SJSA1 (cell line): ENCODE measurements at places on chromosomes 6 and 20. TPM values are rescaled to one million over a fixed set of nuclear protein-coding genes. Genes with fewer than 3 reads are reported as not detected.

SLC17A2 gene
- total RNA-seq = not detected in 2 replicates

IL20RA gene
- total RNA-seq = not detected in 2 replicates

TTBK1 gene
- total RNA-seq = not detected in 2 replicates

MATN4 gene
- 0.50 TPM in 1 of 2 replicates, not detected in the other for total RNA-seq

RPP21 gene
- 41.0 and 137 TPM in 2 replicates for total RNA-seq

VSX1 gene
- total RNA-seq = not detected in 2 replicates

RTN4IP1 gene
- 9.1 and 12.8 TPM in 2 replicates for total RNA-seq

UST gene
- 6.7 and 7.6 TPM in 2 replicates for total RNA-seq

SDC4 gene
- 105 and 107 TPM in 2 replicates for total RNA-seq

FABP7 gene
- not detected in 2 replicates for total RNA-seq

ATP9A gene
- total RNA-seq = 3.2 and 5.9 TPM in 2 replicates

GPLD1 gene
- total RNA-seq = 0.34 and 0.74 TPM in 2 replicates

ZNF391 gene
- 0.63 TPM in 1 of 2 replicates, not detected in the other for total RNA-seq

DNA sequence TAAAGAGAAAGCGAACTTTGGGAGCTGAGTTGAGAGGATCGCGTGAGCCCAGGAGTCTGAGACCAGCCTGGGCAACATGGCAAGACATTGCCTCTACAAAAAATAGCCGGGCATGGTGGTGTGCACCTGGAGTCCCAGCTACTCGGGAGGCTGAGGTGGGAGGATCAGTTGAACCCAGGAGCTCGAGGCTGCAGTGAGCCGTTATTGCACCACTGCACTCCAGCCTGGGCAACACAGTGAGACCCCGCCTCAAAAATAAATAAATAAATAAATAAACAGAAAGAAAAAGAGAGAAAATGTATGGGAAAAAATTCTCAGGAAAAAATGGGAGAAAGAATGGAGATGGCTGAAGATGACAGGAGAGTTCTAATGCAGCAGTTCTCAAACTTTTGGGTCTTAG is 2.5 kb downstream of the C20orf202 start:
- H3K4me1 ChIP-seq = no peaks in the 10 kb centered on the region
- DNase-seq = no peak
- H3K36me3 ChIP-seq = no peaks in the 10 kb centered on the region
- H3K27ac ChIP-seq = no peak overlapping the region

DNA sequence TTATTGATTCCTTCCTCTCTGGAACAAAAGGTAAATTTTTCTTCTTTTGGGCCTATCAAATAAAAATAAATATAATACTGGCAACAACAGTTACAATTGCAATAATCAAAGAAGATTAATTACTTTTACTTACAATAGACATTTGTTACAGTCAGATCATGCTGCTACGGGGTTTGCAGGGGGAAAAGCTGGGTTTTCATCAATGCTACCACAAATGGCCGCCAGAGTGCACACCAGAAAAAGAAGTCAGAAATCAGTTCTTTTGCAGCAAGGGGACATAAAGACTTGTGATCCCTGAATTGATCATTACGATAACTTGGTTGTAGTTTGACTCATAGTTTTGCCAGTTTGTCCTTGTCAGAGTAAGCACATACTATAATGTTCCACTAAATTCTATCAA is 714.5 kb upstream of the EYS start:
- DNase-seq = no peak
- no peaks in the 10 kb centered on the region for H3K4me1 ChIP-seq
- no peaks in the 10 kb centered on the region for H3K36me3 ChIP-seq
- H3K27ac ChIP-seq = no peak overlapping the region
- no peaks in the 10 kb centered on the region for H3K27me3 ChIP-seq
- H3K4me3 ChIP-seq = no peak overlapping the region

DNA sequence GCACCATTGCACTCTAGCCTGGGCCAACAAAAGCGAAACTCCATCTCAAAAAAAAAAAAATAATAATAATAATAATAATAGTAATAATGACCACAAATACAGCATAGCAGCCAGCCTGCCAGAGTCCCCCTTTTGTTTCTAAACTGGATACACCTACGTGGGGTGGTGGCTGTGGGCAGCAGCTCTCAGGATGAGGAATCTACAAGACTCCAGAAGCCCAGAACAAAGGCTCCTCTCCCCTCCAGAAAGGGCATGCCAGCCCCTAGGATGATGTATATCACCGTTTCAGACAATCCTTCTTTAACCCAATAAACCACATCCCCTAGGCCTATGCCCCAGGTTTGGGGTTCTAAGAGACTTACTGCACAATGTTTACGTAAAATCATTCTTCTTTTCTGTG is 155.9 kb downstream of the QRSL1 start:
- DNase-seq = no peak
- no peaks in the 10 kb centered on the region for H3K4me1 ChIP-seq
- no peaks in the 10 kb centered on the region for H3K36me3 ChIP-seq
- no peak overlapping the region for H3K27ac ChIP-seq
- H3K27me3 ChIP-seq = no peaks in the 10 kb centered on the region

DNA sequence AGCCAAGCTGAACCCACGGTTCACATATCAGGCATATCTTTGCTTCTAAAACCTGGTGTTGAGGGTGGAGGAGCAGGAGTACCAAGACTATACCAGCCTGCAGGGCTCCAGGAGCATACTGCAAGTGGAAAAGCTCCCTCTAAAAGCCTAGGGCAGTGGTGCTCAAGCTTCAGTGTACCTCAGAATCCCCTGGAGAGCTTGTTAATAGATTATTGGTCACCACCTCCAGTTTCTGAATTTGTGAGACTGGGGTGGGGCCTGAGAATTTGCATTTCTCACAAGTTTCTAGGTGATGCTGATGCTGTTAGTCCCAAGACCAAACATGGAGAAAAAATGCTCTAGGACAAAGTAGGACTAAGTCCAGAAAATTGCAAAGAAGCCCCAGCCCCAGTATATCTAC is 65.4 kb downstream of the FILIP1 start:
- DNase-seq = no peak
- no peaks in the 10 kb centered on the region for H3K27me3 ChIP-seq
- H3K4me1 ChIP-seq = peaks cover 18% of the 10 kb centered on the region
- no peaks in the 10 kb centered on the region for H3K36me3 ChIP-seq

DNA sequence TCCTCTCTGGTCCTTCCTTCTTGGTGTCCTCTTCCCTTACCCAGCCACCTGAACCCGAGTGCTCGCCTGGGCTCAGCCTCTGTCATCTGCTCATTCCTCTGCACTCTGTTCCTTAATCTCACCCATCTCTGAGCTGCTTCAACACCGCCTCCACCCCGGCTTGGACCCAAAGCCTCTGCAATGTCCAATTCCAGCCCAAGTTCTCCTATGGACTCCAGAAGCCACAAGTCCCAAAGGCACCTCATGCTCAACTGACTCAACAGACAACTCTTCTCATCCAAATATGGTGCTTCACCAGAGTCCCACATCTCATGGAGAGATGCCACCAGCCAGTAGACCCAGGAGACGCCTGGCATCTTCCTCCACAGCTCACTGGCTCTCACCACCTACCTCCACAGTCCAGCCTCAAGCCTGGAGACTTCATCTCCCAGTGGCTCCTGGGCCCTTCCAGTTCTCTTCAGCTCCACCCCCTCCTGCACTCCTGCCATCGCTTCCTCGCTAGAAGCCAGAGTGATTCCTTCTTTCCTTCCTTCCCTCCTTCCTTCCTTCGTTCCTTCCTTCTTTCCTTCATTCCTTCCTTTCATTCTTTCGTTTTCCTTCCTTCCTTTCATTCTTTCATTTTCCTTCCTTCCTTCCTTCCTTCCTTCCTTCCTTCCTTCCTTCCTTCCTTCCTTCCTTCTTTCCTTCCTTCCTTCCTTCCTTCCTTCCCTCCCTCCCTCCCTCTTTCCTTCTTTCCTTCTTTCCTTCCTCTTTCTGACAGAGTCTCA is 40.9 kb upstream of the NNAT start:
- no peak overlapping the region for H3K4me3 ChIP-seq
- no peak overlapping the region for H3K27ac ChIP-seq
- no peaks in the 10 kb centered on the region for H3K36me3 ChIP-seq
- peaks cover 26% of the 10 kb centered on the region for H3K27me3 ChIP-seq
- H3K4me1 ChIP-seq = no peaks in the 10 kb centered on the region
- no peak for DNase-seq

DNA sequence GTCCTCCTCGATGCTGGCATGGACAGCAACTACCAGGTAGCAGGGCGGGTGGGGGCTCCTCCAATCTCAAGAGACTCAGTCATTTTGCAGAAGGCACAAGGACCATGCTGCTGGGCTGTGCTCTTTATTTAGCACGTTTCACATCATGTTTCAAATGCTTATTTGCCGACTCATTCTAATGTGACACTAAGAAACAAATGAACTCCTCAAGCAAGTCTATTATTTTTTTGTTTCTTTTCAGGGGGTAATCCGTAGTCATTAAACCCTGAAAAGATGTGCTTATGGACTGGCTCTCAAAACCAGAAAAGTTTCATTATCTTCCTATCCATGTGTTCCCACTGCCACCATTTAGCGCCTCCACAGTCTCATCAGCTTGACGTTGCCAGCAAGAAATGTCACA is 92.9 kb downstream of the ANKS1A start:
- H3K4me3 ChIP-seq = no peak overlapping the region
- no peak overlapping the region for H3K27ac ChIP-seq
- H3K27me3 ChIP-seq = no peaks in the 10 kb centered on the region
- H3K36me3 ChIP-seq = peaks cover 19% of the 10 kb centered on the region
- peaks cover 12% of the 10 kb centered on the region; the same call in 1 of the 2 replicates for H3K4me1 ChIP-seq
- no peak for DNase-seq

DNA sequence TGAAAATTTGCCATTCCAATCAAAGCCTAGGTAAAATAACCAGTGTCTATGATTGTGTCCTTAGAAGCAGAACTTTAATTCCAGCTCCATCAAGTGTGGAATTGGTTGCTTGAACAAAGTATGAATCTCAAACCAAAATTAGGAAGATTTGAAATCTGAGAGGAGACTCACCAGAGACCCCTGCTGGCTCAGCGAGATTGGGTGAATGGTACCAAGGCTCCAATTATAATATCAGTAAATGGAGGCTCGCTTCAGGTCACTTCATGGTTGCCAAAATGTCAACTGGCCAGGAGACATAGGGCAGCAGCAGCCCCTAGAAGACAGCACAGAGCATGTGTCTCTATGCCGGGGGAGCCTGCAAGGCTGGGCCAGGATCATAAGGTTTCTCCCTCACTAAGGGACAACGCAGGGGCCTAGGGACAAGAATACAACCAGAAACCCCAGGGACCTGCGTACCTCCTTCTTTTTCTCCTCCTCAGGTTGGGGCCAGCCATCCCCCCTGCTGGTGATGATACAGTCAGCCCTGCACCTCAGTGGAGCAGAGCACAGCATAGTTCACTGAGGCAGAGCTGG is 14.0 kb downstream of the RBL1 start:
- H3K4me1 ChIP-seq = peaks cover 3% of the 10 kb centered on the region; the same call in 1 of the 2 replicates
- no peak overlapping the region for H3K4me3 ChIP-seq
- no peak overlapping the region for H3K27ac ChIP-seq

DNA sequence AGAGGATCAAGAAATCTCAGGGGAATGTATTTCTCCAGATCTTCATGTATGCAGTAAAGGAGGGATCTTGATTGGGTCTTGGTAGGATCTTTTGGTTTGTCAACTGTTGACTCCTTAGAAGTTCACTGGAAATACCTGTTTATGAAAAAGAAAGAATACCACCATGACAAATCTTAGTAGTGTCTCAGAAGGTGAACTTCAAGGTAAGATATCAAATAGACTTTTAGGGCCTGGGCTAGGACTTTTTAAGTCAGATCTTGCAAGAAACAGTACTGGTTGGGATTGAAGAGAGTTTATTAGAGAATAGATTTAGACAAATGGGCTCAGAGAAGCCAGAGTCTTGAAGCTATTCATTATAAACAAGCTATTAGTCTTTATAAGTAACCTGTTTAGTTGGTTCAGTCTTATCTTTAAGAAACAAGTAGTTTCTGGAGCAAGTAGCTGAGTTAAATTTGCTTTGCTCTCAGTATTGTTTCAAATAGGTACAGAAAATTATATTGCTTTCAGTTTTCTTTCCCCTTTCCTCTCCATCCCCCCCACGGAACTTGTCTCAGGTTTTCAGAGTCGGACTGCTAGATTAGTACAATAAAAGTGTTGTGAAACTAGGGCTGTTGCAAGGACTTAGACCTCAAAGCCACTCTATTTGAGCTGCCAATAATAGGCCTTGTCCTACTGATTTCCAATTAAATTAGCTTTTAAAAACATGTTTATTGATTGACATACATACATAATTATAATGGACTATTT is 529.1 kb upstream of the CITED2 start:
- no peaks in the 10 kb centered on the region for H3K36me3 ChIP-seq
- H3K4me1 ChIP-seq = no peaks in the 10 kb centered on the region
- H3K4me3 ChIP-seq = no peak overlapping the region
- DNase-seq = no peak

GRCh38 chr6:107692351-107692750 is 131.8 kb downstream of the SCML4 start:
- no peak overlapping the region for H3K4me3 ChIP-seq
- no peak overlapping the region for H3K27ac ChIP-seq
- H3K27me3 ChIP-seq = no peaks in the 10 kb centered on the region

DNA sequence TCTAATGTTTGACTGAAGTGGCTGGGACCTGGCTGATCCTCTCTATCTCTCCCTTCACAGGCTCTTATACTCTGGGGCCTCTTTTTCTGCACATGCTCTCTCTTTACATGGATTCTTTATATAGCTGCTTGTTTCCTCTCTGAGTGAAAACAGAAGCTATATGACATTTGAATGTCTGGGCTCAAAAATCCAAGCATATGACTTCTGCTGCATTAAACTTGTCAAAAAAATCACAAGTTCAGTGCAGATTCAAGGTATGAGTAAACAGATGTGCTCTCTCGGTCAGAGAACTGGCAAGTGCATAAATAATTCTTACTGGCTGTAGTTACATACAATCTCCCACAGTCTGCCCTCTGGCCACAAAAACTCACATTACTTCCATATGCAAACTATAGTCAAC is 96.6 kb downstream of the LCA5 start:
- no peaks in the 10 kb centered on the region for H3K36me3 ChIP-seq
- H3K27ac ChIP-seq = no peak overlapping the region
- H3K4me3 ChIP-seq = no peak overlapping the region
- no peak for DNase-seq
- H3K4me1 ChIP-seq = no peaks in the 10 kb centered on the region
- no peaks in the 10 kb centered on the region for H3K27me3 ChIP-seq

GRCh38 chr6:80607811-80608391 is 501.4 kb downstream of the BCKDHB start:
- no peaks in the 10 kb centered on the region for H3K27me3 ChIP-seq
- DNase-seq = peak; percentile 81
- peaks cover 52% of the 10 kb centered on the region for H3K4me1 ChIP-seq
- H3K4me3 ChIP-seq = no peak overlapping the region
- peaks cover 3% of the 10 kb centered on the region; the same call in 1 of the 2 replicates for H3K36me3 ChIP-seq

DNA sequence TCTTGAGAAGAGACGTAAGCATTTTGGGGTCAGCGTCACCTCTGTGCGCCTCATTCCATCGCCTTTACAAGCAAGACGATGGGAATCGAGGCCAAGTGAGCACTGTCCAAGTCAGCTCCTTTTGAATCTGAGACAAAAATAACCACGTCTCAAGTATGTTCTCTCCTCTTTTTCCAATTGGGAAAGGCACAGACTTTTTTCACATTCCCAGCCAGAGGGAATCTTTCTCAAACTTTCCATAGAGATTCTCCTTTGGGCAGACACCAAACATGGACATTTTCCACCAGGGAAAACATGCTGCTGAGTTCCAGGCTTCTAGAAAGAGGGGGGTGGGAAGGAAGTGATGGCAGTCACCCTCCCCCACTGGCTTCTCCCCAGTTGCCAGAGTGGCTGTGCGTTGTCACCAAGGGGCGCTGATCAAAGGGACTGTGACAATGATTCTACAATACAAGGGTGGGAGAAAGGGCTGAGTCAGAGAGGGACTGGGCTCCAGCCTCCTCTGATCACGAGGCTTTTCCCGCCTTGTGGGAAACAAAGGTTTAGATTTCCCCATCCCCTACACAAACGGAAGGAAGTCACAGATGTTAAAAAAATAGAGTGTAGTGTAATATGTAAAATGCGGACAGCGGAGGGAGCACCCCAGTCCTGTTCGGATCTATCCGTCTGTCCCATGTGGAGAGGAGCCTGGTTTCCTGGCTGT is 281.9 kb upstream of the RNF24 start:
- H3K4me1 ChIP-seq = peaks cover 7% of the 10 kb centered on the region
- H3K36me3 ChIP-seq = no peaks in the 10 kb centered on the region
- DNase-seq = no peak
- peaks cover 5% of the 10 kb centered on the region for H3K27me3 ChIP-seq
- no peak overlapping the region for H3K4me3 ChIP-seq
